ENCODE measurements at places on chromosomes 2 and 18. TPM values are rescaled to one million over a fixed set of nuclear protein-coding genes. Genes with fewer than 3 reads are reported as not detected.

GRCh38 chr2:120770176-120770575, 34.5 kb downstream of the GLI2 start:
- no peak for DNase-seq

DNA sequence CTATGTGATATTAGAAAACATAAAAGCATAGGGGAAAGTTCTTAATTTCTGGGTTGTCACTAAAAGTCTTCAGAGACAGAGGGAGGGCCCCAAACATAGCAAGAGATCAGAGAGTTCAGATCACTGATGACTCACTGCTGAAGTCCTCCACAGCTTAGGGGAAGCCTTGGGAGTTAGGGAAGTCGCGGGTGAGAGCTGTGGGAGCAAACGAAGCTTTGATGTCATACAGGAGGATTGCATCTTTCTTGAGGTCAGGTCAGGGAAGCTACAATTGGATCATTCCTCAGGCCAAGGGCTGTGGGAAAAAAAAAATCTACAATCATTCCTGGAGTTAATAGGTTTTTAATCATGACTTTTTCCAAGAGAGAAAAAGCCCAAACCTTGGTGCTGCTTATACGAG, 96.2 kb downstream of the COPS8 start:
- peak; percentile 85 for DNase-seq

DNA sequence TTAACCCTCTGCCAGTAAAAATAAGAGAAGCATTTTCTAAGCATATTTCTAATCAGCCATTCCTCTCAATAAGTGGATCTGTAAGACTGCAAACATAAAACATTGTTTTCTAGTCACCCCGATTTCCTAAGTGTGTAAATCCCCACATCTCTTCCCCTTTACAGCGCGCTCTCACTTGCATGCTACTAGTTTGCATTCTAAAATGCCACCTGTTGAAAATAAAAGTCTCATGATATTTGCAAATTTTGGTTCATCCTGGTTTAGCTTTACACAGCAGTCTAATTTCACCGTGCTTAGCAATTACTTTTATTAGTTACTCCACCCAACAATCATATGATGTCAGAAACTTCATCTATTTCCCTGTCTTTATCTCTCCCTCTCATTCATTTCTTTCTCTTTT, 1230.7 kb upstream of the ZEB2 start:
- no peak for DNase-seq

Gene CYTIP
- total RNA-seq: 0.94 TPM

DNA sequence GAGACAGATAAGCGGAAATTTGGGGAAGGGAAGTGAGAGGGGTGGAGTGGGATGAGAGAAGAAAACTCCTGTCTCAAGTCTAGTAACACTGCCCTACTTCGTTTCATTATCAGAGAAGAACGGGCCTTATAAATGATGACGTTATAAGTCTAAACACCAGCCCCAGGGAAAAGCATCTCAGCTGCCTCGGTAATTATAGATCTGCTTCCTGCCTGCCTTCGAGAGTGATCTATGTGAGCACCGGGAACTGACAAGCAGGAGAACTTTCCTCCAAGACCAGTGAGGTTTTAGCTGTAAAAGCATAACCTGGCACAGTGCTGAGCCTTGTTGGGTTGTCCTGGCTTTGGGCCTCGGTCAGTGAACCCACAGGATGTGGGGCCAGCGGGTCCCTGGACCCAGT, 227.9 kb upstream of the SIX2 start:
- DNase-seq: no peak

Gene ACVR1
- total RNA-seq: 57.3 TPM

Gene PID1
- 1.0 TPM for total RNA-seq

DNA sequence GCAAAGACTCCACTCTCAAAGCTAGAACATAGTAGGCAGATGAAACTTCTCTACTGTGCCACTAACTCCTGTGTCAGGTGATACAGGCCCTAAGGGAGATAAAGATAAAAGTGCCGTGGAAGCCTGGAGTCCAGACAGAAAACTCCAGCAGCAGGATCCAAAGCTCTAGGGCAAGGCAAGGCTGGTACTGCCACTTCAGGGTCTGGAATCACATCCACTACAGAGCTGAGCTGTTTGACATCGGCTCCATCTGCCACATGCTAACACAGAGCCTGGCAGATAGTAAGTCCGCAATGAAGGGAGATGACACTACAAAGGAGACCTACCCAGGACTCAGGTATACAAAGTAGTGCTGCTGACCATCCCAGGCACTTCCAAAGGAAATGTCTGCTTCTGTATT, 34.4 kb downstream of the EPG5 start:
- no peak for DNase-seq

Gene PIEZO2
- total RNA-seq: 0.30 TPM

DNA sequence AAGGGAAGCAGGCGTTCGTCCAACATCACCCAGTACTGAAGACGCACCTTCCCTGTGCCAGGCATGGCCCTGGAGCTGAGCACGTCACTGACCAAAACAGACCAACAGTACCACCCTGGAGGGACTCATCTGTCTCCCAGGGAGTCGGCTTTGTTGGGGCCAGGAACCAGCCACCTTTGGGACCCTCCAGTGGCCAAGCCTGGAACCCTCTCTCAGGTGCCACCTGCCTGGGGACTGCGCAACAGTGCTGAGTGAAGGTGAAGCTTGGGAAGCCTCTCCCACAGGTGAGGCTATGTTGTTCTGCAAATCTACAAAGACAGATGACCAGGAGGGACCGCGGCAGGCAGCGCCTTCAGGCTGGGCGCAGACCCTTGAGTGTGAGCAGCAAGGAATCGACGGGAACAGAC, 91.4 kb upstream of the OTOS start:
- DNase-seq: no peak

GRCh38 chr2:217948351-217948791, 54.4 kb downstream of the TNS1 start:
- DNase-seq: no peak

DNA sequence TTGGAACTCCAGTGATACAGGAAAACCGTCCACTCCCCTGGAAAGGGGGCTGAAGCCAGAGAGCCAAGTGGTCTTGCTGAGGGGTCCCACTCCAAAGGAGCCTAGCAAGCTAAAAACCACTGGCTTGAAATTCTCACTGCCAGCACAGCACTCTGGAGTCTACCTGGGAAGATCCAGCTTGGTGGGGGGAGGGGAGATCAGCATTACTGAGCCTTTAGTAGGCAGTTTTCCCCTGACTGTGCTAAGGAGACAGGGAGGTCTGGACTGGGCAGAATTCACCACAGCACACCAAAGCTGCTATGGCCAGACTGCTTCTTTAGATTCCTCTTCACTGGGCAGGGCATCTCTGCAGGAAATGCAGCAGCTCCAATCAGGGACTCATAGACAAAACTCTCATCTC, 510.7 kb upstream of the LRRTM1 start:
- DNase-seq: no peak
